ENCODE measurements at places on chromosomes 13 and 19.
A peak's percentile ranks its signal among the peaks of the same experiment; 100 is the strongest.

DNA sequence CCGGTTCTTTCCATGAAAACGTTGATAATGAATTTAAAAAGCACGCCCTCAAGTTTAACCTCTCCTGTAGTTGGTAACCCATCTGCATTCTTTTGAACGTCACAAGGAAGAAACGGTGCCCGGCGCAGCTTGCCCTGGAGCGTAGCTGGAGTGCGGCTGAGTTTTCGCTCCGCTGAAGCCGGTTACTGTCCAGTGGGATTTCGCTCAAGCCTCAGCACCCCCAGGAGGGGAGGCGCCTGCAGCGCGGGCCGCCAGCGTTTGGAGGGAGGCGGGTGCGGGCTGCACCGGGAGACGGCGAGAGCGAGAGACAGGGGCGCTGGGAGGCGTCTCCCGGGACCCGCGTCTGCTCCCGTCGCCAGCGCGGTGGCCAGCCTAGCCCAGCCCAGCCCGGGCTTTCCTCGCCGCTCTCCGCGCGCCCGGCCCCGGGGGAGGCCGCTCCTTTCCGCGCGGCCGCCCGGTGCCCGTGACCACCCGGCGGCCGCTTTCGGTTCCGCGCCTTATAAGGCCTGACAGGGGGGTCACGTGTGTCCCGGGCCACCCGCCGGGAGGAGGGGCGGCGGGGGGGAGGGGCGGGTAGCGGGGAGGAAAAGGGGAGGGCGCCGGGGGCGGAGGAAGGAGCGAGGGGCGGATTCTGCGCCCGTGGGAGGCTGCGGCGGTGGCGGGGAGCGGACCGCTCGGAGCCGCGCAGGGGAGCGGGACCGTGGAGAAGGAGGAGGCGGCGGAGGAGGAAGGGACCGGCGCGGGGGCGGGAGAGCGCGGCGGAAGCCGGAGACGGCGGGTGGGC, 8.3 kb upstream of the DGKH start:
- peak; percentile 76 for DNase-seq

GRCh38 chr19:41601771-41602170, 25.1 kb downstream of the CEACAM4 start:
- no peak for DNase-seq

DNA sequence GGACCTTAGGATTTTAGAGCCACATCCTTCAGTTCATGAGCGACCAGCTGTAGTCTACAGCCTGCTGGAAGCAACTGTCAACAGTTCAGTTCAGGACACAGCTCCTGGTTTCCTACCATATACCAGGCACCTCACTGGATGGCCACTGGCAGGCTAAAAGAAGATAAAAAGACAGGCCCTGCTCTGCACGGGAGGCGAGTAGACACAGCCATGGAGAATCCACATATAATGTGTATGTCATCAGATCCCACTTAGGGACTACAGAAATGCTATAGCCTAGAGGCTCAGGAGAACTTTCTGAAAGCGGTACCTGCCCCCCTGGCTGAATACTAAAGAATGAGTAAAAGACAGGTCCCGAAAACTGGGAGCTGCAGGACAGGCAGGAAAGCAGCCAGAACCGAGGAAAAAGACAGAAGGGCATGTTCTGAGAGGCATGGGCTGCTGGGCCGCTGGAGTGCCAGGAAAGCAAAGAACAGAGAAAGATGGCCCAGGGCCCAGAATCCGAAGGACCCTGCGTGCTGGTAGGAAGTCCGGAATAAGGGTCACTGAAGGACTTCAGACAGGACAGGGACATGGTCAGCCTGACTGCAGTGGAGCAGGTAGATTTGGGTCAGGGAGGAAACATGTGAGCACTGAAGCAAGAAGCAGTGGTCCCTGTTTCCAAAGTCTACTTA, 23.5 kb downstream of the DZIP1 start:
- no peak for DNase-seq

DNA sequence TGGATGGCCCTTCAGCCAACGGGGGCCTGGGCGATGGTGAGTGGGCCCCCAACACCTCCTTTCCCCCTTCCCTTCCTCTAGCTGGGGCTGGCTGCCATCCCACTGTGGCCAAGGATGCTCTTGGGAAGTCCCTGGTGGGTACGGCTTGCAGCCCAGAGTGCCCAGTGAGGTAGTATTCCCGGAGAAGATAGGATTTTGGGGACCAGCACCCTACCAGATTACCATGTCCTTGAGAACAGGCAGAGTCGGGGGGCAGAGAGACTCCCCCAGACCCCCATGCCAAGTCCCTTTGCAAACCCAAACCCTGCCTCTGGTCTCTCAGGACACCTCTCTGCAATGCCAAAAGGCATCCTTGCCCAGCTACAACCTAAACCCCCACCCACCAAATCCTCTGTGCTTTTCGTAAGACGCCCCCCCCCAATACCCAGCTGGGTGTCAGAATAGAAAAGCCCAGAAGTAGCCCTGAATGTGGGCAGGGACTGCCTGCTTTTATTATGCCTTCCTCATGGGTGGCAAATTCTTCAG, 1.7 kb downstream of the HIF3A start:
- DNase-seq: no peak

- no peak for DNase-seq
Observed at GRCh38 chr19:1618157-1619093, 13.2 kb upstream of the UQCR11 start.

DNA sequence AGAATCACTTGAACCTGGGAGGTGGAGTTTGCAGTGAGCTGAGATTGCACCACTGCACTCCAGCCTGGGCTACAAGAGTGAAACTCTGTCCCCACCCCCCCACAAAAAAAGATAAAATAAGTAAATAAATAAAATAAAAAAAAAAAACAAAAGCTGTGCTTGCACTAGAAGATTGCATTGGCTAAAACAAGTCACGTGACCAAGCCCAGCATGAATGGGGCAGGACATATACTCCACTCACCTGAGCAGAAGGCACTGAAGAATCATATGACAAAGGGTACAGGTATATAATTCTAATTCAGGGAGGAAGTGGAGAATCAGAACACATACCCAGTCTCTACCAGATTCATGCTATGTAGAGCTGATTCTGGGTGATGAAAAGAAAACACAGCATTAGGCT, 36.6 kb downstream of the CYP4F22 start:
- DNase-seq: no peak

DNA sequence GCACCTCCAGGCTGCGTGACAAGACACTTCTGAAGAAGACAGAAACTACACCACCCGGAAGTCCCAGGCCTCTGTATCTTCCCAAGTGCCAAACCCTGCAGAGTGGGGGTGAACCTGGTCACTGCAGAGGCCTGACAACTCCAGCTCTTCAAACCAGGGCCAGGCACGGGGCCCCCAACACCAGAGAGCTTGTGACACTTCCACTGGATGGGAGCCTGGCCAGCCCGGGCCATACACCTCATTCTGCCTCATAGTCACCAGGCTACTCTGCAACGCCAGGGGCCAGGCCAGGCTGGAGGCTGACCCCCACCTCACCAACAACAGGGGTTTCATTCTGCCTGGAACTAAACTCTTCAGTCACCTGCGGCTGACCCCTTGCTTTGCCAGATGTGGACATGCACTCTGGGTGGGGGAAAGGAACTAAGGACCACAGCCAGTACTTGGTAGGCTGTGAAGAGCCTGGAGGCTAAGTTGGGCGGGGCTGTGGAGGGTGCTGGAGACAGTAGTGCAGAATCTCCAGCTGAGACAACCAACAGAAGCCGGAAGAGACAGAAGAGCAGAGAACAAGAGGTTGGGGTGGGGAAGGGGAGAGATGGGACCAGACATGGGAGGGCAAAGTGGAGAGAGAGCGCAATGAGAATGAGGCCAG, 23.0 kb downstream of the TUBA3C start:
- no peak for DNase-seq

DNA sequence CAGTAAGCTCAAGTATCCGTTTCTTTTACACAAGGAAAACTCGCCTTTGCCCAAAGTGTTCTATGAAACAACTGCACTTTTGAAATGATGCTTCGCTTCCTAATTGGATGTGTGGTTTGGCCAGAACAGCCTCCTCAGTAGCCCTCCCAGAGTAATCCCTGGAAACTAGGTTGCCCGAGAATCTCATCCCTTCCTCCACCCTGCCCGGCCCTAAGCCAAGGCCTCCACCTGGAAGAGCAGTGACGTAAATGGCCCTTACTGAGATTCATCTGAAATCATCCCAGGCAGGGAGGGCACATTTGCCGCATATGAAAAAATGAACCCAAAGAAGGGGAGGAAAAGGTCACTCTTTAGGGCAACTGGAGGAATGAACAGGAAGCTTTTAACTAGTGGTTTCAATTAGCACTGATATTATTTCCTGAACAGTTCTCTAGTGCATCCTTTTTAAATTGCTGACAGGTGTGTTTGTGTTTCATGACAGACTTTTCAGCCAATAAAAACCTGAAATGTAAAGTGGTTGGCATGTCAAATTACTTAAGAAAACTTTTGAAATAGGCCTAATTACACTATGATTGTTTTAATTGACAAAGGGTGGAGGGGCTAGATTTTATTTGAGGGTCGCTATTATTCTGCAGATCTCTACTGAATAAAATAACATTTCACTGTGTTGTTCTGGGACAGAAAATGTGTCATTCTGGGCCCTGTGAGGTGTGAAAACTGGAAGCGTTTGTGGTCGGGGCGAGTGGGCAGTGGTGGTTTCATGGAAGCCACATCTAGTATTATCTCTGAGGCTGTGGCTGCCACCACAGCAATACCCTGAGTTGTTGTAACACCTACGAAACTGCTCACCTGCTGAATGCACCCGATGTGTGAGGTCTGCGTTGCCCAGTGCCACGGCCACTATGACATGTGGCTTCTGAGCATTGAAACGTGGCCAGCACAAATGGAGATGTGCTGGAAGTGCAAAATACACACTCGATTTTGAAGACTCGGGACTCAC, 112.1 kb downstream of the ZIC5 start:
- DNase-seq: no peak

DNA sequence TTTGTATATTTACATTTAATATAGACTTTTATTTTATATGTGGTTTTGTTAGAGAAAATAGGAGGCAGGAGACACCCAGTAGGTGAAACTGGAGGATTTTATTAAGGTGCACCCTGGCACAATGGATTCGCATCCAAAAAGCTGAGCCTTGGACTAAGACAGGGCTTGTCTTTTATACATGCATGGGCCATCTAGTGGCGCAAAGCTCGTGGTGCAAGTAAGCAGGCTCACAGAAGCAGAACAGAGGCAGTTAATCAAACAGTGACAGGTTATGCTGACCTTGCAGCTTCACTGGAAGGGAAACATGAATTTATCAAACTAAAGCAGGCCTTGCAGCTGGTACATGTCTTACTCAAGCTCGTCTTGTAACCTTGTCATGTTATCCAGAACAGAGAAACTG, 58.8 kb upstream of the ZNF681 start:
- DNase-seq: peak; percentile 18

- DNase-seq: no peak
Observed at GRCh38 chr13:113550453-113550852, 34.1 kb upstream of the TFDP1 start.

- no peak for DNase-seq
Observed at GRCh38 chr19:30558793-30559192, 186.6 kb downstream of the ZNF536 start.

- DNase-seq: no peak
Observed at GRCh38 chr13:38514575-38514974, 164.9 kb downstream of the UFM1 start.

- DNase-seq: no peak
Observed at GRCh38 chr13:51000571-51001260, 91.1 kb downstream of the RNASEH2B start.

GRCh38 chr19:38812841-38813320, at the start of gene LGALS4:
TSS of gene LGALS4 (minus strand) at chr19:38812945. CDS start at chr19:38812886, 59 bp downstream.
- DNase-seq: no peak

DNA sequence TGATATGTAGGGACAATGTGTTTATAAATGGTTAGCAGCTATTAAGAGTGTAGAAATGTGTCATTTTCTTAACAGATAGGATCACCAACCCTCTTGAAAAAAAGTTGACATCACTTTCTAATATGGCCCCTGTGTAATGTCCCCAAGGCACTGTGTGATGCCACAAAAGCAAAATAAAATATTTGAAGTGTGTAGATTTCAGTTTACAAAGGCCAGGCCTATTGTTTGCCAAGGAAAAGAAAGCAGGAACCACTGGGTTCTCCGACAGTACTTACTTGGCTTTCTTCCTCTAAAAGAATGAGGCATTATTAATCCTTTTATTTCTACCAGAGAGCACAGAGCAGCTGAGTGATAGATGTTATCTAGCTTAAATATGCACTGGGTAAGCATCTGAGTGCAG, 10.5 kb upstream of the GJA3 start:
- no peak for DNase-seq

DNA sequence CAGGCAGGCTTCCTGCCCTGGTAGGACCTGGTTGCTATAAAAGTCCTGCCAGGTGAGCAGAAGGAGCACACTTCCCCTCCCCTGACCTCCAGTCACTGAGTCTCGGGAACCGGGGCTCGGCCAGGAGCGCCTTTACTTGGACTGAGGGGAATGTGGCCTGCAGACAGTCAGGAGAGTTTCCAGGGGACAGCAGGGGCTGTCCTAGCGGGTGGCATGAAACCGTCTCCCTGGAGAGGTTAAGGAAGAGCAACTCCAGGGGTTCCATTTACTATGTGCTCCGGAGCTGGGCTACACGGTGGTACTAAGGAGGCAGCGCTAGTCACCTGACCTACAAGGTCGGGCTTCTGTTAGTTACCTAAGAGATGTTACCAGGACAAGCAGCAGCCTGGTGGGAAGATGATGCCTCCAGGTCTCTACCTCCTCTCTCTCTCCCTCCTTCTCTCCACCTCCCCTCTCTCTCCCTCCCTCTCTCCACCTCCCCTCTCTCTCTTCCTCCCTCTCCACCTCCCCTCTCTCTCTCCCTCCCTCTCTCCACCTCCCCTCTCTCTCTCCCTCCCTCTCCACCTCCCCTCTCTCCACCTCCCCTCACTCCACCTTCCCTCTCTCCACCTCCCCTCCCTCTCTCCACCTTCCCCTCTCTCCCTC, 4.1 kb upstream of the CNOT3 start:
- peak; percentile 50 for DNase-seq

GRCh38 chr13:109985871-109986450, 199.6 kb upstream of the IRS2 start:
- no peak for DNase-seq

- peak; percentile 47 for DNase-seq
Observed at GRCh38 chr13:35978607-35979316, 152.4 kb downstream of the DCLK1 start.

DNA sequence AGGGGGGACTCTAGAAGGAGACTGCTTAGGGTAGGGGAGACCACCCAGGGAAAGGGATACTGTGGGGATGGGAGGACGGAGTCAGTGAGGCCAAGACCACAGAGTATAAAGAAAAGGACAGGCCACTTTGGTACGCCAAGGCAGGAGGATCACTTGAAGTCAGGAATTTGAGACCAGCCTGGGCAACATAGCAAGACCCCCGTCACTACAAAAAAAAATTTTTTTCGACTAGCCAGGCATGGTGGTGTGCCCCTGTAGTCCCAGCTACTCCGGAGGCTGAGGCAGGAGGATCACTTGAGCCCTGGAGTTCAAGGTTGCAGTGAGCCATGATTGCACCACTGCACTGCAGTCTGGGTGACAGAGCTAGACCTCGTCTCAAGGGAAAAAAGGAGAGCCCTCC, 6.6 kb downstream of the IFNL3 start:
- no peak for DNase-seq

GRCh38 chr19:3369337-3370213, 3.2 kb downstream of the NFIC start:
- DNase-seq: no peak

GRCh38 chr19:31408460-31409124, 59.4 kb upstream of the TSHZ3 start:
- peak; percentile 4 for DNase-seq

Measured in Caki2 (cell line).